Activated naive CD4-positive, alpha-beta T cell treated with anti-CD3 and anti-CD28 coated beads, Interleukin-2, amount 50 U/mL, for 16 hours (primary cell): ENCODE measurements at places on chromosomes 13 and 19.

- DNase-seq, result peak; percentile 39
Measured at GRCh38 chr13:99281811-99282263, 23.7 kb upstream of the GPR18 start.

DNA sequence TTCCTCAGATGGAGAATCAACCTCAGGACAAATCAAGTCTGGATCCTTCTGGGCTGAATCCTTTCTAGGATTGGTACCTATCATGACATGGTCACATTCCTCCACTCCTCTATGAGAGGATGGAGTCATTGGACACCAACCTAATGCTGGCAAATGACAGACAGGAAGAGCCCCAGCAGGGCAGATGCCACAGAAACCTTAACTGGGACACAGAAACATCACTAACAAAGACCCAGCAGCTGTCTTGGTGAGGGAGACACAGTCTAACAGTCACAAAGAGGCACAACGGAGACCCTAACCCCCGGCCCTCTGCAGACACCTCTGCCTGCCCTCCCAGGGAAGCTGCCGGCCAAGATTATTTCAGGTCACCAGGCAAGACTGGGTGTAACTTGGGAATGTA, 2.1 kb downstream of the ANKRD27 start:
- DNase-seq, result no peak

GRCh38 chr13:99299920-99300341, 7.3 kb downstream of the GPR183 start:
- DNase-seq, result no peak

DNA sequence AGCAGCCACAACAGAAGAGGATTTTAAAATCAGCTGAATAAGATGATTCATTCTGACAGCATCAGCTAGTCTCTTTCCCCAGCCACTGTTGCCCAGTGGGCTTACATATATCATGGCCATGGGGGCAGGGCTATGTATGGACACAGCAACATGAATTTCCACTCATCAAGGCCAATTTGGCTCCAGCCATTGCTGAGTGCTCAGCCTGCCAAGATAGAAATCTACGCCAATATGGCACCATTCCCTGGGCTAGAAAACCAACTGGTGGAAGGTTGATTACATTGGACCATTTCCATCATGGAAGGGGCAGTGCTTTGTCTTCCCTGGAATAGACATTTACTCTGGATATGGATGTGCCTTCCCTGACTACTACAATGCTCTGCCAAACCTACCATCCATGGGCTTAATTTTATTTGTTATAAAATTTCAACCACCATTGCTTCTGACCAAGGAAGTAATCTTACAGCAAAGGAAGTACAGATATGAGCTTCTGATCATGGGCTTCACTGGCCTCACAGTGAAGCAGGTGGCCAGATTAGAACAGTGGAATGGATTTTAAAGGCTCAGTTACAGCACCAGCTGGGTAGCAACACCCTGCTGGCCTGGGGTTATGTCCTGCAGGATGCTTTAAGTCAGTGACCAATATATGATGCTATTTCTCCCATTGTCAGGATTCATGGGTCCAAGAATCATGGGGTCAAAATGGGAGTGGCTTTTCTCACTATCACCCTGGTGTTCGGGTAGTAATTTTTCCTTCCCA, 9.8 kb upstream of the ALOX5AP start:
- no peak for DNase-seq

DNA sequence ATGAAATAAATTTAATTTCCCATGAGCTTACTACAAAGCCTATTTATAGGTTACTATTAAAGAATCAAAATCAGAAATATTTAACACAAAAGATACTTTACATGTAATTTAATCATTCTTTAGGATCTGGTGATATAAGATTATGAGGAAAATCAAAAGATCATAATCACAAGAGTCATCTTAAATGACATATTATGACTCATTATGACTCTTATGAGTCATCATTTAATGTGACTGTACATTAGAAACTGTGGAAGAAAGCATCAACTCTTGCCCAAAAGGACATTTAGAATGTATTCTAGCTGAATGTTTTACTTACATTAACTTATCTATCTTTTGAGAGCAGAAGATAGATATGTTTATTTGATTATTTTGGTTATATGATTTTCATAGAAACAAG, 458.6 kb downstream of the DCT start:
- no peak for DNase-seq

GRCh38 chr13:103188713-103189326, 122.6 kb upstream of the SLC10A2 start:
- DNase-seq, result no peak

GRCh38 chr13:44151474-44151873, 222.2 kb upstream of the SERP2 start:
- no peak for DNase-seq

DNA sequence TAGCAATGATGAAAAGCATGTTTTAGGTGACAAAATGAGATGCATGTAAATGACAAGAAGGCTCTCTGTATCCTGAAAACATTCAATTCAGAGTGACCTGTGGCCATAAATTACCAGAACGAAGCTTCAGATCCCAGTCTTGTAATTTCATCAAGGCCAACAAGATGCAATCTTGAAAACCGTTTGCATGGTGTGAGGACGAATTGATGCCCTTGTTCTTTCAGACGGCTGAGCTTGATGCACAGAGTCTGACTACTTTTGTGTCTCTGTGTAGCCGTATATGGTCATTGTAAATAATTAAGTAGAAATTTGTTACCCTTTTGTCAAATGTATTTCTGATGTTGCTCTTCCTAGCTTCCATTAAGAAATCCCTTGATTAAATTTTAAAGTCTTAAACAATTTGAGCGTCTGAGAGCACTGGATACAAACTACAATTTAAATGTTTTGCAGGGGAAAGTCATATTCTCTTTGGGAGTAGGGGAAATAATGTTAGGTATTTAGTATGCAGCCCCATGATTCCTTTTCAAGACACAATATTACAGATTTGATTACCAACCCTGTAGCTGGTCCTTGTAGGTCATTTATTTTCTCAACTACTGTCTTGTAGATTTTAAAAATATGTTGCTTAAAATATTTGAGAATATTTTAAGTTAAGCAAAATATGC, 125.8 kb upstream of the PCDH9 start:
- DNase-seq, result no peak

DNA sequence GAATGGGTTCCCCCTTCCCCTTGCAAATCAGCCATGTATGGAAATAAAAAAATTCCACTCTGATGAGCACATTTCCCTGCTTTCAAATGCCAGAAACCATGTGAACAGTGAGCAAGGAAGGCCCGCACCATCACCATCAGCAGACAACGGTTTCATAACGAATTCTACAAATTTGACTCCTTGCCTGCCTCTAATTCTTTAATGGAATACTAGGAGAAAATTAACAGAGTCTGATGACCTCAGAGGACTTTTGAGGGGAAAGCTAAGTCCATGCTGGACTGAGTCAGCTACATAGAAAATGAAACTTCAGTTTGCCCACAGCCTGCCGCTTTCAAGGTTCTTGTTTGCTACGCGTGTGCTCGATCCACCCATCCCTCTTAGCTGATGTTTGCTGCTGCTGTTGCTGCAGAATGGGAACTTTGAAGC, 46.7 kb upstream of the KL start:
- DNase-seq, result no peak

- DNase-seq, result no peak
Measured at GRCh38 chr13:52921194-52921593, 72.8 kb upstream of the PCDH8 start.

DNA sequence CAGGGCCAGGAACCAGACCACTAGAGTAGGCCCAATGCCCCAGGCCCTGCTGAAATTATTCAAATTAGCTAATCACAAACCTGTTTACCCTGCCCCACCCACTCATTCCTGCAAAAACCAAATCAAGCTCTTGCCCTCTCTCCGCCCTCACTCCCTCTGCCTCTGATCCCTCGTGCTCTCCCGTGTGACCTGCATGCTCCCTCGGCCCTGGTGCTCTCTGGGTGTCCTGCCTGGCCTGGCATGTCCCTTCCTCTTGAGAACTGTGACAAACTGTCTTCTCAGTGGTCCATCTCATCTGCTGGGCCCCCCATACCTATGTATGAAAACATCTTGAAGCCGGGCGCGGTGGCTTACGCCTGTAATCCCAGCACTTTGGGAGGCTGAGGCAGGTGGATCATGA, 12.2 kb upstream of the TTYH1 start:
- DNase-seq, result no peak

GRCh38 chr19:2255112-2255845, 938 bp downstream of the JSRP1 start:
- DNase-seq, result no peak

GRCh38 chr13:40137400-40137799, 481.9 kb downstream of the COG6 start:
- DNase-seq, result no peak

- no peak for DNase-seq
Measured at GRCh38 chr13:33487575-33488243, 202.2 kb upstream of the STARD13 start.

GRCh38 chr19:54100561-54100960, at the start of gene OSCAR:
TSS of gene OSCAR (minus strand) at chr19:54100803. CDS start at chr19:54100792, 11 bp downstream.
- no peak for DNase-seq

DNA sequence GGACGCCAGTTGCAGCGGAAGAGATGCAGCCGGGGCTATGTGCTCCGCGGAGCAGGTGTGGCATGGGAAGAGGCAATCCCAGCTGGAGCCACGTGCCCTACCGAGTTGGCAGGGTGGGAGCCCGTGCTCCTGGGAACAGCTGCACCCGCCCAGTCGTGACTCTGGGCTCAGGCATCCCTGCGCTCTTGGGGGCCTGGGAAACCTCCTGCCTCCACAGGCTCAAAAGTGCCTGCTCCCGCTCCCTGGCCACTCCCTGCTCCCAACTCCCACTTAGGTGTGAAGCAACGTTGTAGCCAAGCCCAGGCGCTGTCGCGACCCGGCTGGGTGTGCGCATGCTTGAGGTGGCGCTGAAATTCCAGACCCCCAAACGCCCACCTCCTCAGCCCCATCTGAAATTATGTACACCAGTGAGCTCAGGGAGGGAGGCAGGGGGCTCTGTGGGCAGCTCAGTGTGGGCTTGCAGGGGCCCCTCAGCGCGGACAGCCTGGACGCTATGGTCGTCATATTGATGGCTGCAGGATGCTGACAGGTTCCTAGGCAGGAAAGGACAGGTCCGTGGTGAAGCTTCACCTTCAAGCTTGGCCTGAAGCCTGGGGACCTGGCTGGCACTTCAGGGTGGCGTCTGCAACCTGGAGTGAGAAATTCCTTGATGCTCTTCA, 429.9 kb downstream of the SLITRK1 start:
- DNase-seq, result no peak

DNA sequence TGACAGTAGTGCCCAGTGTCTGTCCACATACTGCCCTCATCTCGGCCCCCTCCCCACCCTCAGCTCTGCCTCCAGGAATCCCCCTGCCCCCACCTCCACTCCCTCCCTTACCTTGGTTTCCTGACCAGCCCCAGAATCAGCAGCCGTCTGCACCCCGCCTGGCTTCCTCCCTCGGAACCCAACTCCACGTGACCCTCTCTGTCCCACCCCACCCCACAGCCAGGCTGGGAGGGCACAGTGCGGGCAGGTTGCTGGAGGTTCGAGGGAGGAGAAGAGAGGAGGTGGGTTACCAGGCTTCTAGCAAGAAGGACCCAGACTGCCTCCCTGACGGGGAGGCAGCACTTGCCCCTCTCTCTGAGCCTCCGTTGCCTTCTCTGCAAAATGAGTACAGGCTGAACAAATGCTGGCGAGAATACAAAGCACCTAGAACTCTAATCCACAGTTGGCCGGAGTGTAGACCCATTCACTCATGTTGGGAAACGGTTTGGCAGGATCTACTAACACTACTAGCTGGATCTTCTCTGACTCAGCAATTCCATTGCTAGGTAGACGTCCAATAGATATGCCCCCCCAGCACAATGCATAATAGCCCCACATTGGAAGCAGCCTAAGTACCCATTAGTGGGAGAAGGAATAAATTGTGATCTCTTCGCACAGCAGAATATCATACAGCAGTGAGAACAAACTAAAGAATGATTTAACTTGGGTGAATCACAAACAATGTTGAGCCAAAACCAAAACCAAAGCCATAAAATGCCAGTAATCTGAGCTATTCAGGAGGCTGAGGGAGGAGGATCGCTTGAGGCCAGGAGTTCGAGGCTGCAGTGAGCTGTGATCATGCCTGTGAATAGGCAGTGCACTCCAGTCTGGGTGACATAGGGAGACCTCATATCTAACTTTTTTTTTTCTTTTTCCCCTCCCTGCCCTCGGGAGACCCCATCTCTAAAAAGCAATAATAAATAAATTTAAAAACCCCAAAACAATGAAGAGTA, at the start of gene RASAL3:
TSS of gene RASAL3 (minus strand) at position 151 of the 992 bp plus-strand sequence. CDS start 186 bp downstream, outside the sequence.
- DNase-seq, result peak; percentile 51

DNA sequence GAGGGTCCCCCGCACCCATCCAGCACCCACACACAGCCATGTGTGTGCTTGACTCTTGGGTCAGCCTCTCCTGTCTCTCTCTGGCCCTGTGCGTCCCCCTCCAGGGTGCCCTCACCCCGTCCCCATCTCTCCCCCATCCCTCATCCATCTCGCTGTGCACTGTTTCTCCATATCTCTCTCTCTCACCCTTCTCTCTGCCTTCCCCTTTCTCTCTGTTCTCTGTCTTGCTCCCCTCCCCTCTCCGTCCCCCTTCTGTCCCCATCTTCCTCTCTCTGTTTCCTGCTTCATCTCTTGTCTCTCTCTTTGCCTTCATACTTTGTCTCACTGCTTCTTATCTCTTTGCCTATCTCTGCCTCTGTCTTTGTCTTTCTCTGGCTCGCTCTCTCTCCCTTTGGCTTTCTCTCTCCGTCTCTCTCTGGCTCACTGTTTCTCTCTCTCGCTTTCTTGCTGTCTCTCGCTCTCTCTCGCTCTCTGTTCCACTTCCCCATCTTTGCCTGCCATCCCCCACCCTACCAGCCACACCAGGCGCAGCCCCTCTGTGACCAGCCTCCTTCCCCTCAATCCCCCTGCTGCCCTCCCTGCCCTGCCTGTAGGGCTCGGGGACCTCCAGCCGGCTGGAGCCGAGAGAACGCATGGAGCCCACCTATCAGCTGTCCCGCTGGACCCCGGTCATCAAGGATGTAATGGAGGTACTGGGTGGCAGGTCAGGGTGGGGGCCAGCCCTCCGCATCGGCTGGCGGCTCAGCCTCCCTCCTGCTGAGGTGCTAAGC, 8.9 kb downstream of the STXBP2 start:
- no peak for DNase-seq

GRCh38 chr13:96963786-96964475, 30.3 kb downstream of the OXGR1 start:
- DNase-seq, result no peak

DNA sequence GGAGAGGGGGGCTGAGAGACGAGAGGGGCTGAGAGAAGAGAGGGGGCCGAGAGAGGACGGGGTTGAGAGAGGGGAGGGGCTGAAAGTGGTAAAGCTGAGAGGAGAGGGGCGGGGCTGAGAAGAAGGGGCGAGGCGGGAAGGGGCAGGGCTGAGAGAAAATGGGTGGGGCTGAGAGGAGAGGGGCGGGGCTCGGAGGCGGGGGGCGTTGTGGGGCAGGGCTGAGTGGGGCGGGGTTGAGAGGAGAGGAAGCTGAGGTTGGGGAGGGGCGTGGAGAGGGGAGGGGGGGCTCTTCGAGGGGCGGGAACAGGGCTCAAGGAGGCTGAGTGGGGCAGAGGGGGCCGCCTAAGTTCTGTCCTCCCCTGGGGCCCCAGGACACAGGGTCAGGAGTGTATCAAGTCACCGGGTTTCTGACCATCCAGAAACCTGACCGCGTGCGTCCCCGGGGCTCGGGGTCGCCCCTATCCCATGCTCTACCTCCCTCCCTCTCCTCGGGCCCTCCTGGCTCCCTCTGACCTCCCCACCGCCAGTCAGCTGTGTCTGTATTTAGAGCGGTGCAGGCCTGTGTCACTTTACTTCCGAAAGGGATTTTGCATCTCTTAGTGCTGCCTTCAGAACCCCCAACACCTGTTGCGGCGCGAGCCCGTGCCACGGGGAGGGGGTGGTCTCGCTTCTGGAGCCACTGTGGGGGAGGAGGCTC, 38.6 kb upstream of the SEMA6B start:
- DNase-seq, result peak; percentile 48
